ENCODE measurements at places on chromosomes 2 and 18.
A peak's percentile ranks its signal among the peaks of the same experiment; 100 is the strongest.

GRCh38 chr18:45245091-45245511 lies 370.2 kb upstream of the SLC14A2 start:
- no peak for DNase-seq

- no peak for DNase-seq
These were observed 23.2 kb downstream of the CTLA4 start for GRCh38 chr2:203890733-203891132.

DNA sequence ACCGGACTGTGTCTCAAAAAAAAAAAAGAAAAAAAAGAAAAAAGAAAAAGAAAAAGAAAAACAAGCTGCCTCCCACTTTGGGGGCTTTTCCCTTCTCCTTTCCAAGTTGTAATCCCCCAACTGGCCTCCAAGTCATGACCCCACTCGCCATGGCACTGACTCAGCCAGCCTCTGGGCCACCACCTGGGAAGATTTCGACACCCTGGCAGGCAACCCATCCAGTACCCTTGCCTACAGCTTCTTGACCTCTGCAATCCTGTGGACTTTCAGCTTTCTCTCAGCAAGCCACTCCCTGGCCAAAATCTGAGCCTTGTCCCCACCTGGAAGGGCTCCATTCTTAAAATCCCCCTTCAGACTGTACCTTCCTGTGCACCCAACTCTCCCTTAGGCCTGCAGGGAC lies 22.3 kb upstream of the FOSL2 start:
- no peak for DNase-seq

DNA sequence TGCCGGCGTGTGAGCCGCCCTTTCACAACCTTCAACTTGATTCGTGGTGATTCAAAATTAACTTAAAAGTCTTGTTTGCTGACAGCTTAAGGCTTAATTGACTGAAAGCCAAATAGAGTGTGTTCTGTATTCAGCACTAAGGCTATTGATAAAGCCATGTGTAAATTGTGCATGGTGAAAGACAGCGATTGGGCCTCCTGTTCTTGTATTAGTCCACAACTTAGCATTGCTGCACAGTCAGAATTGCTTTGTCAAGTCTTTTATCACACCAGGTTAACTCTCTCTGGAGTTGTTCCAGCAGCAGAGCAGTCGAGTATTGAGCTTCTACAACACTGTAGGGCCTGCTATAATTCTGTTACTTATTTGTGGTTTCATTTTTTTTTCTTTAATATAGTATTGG lies 210.1 kb downstream of the WDR7 start:
- no peak for DNase-seq

DNA sequence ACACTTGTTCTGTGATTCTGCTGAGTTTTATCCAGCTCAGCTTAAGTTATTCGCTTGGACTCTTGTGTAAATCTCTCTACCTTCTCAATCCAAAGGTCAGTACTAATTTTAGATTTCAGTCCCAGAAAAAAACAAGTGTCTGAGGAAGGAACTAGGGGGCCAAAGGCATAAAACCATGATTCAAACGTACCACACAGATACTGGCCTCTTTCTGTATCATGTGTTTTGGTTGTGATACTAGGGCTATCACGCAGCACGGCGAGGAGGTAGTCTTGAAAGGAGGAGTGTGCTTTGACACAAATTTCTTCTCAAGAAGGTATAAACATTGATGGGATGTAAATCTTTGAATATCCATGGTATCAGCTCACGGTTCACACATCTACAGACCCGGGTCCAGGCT lies 8.3 kb downstream of the SERPINE2 start:
- no peak for DNase-seq

DNA sequence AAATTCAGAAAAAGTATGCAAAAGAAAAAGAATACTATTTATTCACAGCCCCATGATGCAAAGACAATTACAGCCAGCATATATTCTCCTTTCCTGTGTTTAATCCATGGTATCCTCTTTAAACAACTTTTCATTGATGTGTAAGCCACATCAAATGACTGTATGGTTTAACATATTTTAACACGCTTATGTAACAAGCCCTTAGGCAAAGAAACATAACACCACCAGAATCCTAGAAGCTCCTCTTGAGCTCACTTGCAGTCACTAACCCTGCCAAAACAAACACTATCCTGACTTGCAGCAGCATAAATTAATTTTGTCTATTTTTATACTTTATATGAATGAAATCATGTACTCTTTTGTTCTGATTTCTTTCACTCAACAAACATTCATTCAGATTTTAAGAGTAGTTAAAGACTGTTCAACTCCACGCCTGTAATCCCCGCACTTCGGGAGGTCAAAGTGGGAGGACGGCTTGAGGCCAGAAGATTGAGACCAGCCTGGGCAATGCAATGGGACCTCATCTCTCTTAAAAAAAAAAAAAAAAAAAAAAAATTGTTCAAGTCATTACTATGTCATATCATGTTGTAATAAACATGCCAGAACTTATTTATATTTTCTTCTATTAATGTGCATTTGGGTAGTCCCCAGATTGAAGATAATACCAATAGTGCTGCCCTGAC lies 226.3 kb downstream of the NBAS start:
- DNase-seq, result no peak

- no peak for DNase-seq
These were observed 190.7 kb upstream of the RBBP8 start for GRCh38 chr18:22742409-22742808.

- DNase-seq, result no peak
These were observed 42.4 kb downstream of the RBBP8 start for GRCh38 chr18:22975508-22975907.

DNA sequence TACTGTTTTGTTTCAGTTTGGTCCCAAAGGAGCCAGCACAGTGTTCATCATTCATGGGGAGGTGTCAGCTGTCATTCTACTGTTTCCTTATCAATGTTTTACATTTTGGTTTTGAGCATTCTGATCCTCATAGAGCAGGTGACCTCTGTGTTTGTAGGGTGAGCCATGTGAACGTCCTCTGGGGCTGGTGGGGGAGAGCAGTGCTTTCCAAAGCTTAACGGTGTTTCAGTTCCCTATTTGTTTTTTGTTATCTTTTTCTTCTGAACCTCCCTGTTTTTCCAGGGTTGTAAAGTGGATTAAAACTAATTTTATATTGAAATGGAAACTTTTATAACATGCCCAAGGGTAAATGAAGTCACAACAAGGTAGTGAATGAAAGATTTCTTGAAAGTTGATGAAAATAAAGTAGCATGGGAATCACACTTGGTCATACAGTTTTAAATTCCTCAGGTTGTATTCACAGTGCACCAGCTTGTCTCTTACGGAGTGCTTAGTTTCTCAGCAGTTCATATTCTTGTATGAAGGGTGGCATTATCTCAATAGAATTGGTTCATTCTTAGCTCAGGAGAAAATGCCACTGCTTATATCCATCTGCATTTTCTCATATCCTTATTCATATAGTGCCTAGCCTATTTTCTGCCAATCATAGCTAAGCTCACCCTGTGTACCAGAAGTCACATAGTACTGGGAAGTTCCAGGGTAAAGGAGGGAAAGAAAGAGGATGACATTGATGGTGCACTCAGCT lies 54.5 kb downstream of the MAP4K4 start:
- DNase-seq, result no peak

- DNase-seq, result no peak
These were observed 144.3 kb upstream of the DAPL1 start for GRCh38 chr2:158650646-158651357.

DNA sequence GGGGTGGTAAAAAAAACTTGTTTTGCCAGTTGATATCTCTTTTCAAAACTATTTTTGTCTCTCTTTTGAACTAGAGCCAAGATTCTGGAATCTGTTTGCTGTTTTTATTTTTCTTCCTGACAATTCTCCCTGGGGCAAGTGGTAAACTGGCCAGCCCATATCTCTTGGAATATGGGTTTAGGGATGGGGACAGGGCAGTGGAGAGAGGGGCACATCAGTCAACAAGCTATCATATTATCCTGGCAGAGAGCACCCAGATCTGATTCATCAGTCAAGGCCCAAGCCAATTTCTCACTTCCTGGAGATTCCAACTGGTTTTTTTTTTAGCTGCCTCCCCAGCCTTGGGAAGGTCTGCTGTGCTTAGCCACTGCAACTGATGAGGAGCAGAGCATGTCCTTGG lies 52.3 kb downstream of the ARHGAP28 start:
- DNase-seq, result no peak

DNA sequence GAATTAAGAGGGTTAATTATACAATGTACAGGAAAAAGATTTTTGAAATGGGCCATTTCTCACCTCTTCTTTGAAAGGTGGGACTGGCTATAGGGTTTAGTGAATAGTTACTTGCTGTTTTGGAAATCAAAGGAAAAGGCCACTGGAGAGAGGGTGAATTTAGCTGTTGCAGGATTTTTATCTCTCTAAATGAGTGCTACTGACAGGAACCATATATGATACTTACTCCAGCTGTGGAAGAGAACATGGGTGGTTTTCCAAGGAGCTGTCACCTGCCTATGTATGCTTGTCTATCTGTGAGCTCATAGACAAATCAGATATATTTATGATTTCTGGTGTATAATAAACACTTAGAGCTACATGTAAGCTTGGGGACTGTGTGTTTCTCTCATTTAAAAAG lies 430.4 kb downstream of the MTX2 start:
- DNase-seq, result no peak

GRCh38 chr18:75063196-75063595 lies 145.7 kb downstream of the PTGR3 start:
- DNase-seq, result no peak

DNA sequence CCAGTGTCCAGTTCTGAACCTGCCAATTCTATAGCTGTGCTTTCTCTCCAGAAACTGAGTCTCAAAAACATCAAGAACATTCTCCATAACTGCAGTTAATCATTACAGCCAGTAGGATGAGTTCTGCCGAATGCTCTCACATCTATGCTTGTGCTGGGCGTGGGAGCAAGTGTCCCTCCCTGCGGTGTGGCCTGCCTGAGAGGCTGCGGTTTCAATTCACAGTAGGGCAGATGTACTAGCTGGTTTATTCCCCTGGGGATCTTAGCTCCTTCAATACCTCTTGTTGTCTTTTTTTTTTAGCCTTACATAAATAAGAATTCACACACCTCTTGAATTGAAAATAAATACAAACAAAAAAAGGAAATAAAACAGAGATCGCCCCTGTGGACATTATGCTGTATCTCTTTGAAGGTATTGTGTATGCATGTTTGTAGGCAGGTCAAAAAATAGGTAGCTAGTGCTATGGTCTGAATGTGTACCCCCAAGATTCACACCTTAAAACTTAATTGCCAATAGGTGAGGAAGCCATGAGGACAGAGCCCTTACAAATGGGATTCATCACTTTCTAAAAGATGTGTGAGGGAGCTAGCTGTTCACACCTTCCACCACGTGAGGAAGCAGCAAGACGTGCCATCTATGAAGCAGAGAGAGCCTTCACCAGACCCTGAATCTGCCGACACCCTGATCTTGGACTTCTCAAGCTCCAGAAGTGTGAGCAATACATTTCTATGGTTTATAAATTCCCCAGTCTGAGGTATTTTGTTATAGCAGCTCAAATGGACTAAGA lies 74.3 kb downstream of the BCL2L11 start:
- no peak for DNase-seq

DNA sequence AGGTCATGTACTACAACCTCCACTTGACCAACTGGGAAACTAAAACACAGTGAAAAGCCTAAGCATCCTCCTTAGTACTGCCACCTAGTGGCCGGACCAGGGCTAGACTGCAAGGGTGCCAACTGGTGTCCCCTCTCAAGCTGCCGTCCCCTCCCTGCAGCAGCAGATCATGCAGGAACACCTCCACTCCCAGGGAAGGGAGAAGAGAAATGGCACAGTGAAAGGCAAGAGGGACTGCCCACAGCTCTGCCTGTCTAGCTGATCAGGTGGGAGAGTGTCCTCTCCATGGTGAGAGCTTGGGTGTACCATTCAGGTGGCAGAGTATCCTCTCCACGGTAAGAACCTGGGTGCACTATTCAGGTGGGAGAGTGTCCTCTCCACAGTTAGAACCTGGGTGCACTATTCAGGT lies 78.1 kb downstream of the AAK1 start:
- peak; percentile 76 for DNase-seq

DNA sequence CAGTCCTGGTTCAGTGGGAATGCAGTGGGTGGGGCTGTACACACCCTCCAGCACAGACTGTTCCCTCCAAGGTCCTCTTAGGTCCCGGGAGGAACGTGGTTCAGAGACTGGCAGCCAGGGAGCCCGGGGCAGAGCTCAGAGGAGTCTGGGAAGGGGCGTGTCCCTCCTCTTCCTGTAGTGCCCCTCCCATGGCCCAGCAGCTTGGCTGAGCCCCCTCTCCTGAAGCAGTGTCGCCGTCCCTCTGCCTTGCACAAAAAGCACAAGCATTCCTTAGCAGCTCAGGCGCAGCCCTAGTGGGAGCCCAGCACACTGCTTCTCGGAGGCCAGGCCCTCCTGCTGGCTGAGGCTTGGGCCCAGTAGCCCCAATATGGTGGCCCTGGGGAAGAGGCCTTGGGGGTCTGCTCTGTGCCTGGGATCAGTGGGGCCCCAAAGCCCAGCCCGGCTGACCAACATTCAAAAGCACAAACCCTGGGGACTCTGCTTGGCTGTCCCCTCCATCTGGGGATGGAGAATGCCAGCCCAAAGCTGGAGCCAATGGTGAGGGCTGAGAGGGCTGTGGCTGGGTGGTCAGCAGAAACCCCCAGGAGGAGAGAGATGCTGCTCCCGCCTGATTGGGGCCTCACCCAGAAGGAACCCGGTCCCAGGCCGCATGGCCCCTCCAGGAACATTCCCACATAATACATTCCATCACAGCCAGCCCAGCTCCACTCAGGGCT lies 17.5 kb upstream of the FAHD2A start:
- DNase-seq, result no peak

DNA sequence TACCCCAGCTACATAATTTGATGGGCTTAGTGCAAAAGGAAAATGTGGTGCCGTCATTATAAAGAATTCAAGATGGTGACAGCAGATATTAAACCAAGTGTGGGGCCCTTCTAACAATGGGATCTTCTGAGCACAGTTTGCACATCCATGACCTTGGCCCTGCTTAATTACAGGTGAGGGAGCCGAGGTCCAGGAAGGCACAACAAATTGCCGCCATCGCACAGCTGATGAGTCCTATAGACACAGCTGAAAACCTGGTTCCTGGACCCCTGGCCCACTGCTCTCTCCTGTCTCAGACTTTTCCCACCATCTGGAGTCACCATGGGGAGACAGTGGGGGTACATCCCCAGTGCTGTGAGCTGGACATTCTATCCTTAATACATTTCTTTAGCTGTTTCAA lies 95.8 kb upstream of the MAP4K3 start:
- no peak for DNase-seq

DNA sequence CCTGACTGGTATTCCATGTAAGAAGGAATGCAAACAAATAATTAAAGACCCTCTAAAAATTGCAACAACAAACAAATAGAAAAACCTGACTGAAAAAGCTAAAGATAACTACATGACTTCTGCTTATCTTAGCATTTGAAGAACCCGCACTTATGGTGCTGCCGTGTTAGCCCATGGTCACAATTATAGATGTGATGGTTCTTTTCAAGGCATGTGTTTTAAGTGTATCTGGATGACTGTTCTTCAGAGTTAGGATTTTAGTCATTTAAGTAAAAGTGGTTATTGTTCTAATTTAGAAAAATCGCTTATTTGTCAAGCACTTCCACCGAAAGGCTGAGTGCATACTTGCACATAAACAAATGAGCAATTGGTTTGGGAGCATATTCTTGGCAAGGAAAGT lies 77.3 kb downstream of the CPS1 start:
- no peak for DNase-seq

- DNase-seq, result no peak
These were observed 88.5 kb upstream of the GLS start for GRCh38 chr2:190791976-190792575.

Measured in neural crest cell (in vitro differentiated cells).